ENCODE measurements at places on chromosomes 1 and 21.

GRCh38 chr1:206715552-206716158 is 30.9 kb downstream of the MAPKAPK2 start:
- no peak overlapping the region for H3K27ac ChIP-seq
- H3K36me3 ChIP-seq: no peaks in the 10 kb centered on the region
- peaks cover 31% of the 10 kb centered on the region for H3K4me1 ChIP-seq

- DNase-seq: no peak
- H3K4me3 ChIP-seq: peak overlapping the region; percentile 16
These were observed 16.4 kb downstream of the CADM3 start for GRCh38 chr1:159187647-159188374.

DNA sequence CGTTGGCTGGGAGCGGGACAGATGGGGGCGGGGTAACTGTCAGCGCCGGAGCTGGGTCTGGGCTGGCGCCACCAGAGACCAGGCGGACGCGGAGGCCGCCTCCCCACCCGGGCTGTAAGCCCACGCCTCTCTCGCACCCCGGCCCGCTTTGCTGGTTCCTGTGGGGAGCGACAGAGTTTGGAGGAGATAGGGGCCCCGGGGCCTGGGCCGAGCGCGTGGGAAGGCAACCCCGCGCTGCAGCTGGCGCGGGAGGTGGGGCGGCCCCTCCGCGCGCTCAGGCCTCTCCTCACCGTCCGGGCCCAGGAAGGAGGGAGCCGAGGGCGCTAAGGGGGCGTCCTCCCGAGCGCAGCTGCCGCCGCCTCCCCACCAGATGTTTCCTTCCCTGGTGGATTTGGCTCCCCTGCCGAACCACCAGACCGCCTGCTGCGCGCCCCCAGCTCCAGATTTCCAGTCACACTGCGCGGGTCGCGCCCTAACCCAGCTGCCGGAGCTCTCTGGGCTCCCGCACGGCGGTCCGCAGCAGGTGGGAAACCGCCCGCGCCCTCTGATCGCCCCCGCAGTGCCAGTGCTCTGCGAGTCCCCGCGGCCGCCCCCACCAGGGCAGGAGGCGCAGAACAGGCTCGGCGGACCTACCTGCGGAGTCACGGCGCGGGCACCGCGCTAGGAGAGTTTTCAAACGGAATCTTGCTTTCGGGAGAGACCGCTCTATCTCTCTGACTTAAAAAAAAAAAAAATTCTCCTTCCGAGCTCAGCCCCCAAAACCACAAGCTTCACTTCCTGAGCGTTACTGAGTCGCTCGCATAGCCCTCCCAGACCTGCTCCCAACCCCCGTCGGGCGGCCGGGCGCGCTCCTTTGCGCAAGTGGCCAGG is 1.1 kb downstream of the GFI1 start:
- DNase-seq: no peak
- no peaks in the 10 kb centered on the region for H3K36me3 ChIP-seq
- no peak overlapping the region for H3K27ac ChIP-seq
- H3K4me3 ChIP-seq: peak overlapping the region; percentile 31
- H3K4me1 ChIP-seq: peaks cover 23% of the 10 kb centered on the region
- H3K27me3 ChIP-seq: no peaks in the 10 kb centered on the region

DNA sequence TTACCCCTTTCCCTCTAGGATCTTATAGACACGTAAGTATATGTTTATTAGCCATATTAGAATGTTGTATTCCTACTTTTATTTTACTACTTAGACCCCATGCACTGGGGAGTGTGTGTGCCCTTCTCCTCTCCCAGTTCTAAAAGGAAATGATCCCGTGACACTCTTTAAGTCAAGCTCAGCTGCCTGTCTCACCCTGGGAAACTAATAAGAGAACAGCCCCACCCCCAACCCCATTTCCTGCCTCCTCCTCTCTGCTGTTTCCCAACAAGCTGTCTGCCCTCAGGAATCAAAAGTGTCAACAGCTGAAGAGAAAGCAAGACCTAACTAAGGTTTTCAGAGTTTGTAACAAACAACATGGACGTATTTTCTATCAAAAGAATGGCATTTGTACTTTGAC is 92.6 kb upstream of the VAV3 start:
- DNase-seq: no peak
- H3K4me3 ChIP-seq: no peak overlapping the region
- no peaks in the 10 kb centered on the region for H3K4me1 ChIP-seq

DNA sequence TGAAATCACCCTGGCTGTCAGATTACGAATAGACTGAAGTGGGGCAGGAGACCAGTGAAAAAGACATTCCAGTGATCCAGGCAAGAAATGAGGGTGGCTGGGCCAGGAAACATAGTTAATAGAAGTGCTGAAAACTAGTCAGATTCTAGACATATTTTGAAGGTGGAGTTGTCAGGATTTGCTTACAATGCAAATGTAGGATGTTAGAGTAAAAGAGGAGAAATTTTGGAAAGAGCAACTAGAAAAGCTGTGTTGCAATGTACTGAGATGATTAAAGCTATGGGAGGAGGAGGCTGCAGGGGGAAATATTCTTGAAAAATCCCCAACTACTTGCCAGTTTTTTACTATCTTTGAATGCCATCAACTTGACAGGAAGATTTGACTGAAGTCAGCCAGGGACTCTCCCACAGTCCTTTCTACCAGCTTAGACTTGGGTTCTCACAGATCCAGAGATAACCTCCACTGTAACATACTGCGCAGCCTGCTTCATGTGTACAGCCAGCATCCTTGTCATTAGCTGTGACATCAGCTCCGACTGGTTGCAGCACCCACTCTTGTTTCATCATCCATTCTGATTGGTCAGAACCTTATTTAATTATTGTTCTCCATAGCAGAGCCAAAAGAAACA is 109.7 kb downstream of the TSEN15 start:
- DNase-seq: no peak
- H3K4me3 ChIP-seq: no peak overlapping the region
- no peaks in the 10 kb centered on the region for H3K36me3 ChIP-seq

GRCh38 chr1:244381878-244382565 is 69.7 kb downstream of the ADSS2 start:
- no peaks in the 10 kb centered on the region for H3K36me3 ChIP-seq
- H3K27me3 ChIP-seq: no peaks in the 10 kb centered on the region
- no peaks in the 10 kb centered on the region for H3K4me1 ChIP-seq
- no peak for DNase-seq
- no peak overlapping the region for H3K27ac ChIP-seq

DNA sequence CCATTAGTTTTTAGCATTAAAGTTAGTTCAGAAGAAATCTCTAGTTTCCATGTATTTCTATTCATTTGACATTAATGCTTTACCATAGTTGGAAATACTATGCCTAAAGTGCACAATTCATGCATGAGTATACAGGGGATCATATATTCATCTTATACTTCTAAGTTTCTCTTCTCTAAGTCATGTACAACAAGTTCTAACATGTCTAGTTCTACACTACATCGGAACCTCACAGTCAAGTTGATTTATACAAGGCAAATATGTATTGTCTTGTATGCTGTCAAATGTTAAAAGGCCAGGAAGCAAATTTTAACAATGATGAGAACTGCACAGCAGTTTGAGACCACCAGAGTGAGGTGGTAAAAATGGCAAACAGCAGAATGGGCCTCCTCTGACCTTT is 22.9 kb upstream of the MOB3C start:
- H3K4me1 ChIP-seq: peaks cover 2% of the 10 kb centered on the region
- H3K36me3 ChIP-seq: no peaks in the 10 kb centered on the region
- no peak overlapping the region for H3K4me3 ChIP-seq
- DNase-seq: no peak

GRCh38 chr1:236753964-236754363 is 41.1 kb upstream of the MTR start:
- no peak overlapping the region for H3K27ac ChIP-seq
- no peaks in the 10 kb centered on the region for H3K4me1 ChIP-seq
- no peak overlapping the region for H3K4me3 ChIP-seq

DNA sequence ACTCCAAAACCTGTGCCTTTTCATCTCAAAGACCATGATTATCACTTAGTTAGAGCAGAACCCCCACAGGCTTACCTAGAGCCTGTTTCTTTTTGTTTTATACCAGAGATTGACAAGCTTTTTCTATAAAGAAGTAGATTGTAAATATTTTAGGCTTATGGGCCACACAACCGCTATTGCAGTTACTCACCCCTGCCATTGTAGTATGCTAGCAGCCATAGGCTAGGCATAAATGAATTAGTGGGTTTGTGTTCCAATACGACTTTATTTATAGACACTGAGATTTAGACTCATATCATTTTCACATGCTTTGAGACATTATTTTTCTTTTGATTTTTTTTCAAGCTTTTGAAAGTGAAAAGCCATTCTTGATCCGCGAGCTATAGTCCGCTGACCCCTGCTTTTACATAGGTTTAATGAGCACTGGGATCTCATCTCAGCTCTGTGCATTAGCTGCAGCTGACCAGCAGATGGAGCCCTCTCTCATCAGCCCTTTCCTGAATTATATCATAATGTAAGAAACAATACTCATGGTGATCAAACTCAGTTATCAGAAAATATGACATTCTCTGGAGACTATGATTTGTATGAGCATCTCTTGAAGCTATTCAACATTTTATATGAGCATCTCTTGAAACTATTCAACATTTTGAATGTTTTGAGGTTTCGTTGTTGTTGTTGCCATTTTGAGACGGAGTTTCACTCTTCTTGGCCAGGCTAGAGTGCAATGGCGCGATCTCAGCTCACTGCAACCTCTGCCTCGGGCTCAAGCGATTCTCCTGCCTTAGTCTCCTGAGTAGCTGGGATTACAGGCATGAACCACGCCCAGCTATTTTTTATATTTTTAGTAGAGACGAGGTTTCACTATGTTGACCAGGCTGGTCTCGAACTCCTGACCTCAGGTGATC is 111.9 kb upstream of the L1TD1 start:
- H3K36me3 ChIP-seq: no peaks in the 10 kb centered on the region
- no peaks in the 10 kb centered on the region for H3K4me1 ChIP-seq
- no peak overlapping the region for H3K4me3 ChIP-seq
- H3K27ac ChIP-seq: no peak overlapping the region
- DNase-seq: peak; percentile 40
- H3K27me3 ChIP-seq: no peaks in the 10 kb centered on the region

DNA sequence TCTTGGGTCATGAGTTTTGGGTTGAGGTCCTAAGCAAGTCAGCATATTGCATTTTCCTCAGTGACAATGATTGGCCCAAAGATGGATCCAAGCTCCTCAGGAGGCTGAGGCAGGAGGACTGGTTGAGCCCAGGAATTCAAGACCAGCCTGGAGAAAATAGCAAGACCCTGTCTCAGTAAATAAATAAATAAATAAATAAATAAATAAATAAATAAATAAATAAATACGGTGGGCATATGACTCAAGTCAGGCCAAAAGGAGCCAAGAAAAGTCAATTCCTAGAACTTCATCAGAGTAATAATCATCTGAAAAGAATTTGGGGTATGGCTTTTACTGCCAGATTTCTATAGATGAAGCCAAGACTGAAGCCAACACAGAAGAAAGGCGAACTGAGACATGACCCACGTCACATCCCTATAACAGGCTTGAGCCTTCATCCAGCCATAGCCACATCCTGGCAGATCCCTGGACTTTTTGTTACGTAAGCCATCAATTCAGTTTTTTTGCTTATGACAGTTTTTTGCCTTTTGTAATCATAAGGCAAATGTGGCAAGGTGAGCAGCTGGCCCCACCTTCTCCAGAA is 88.5 kb upstream of the NFASC start:
- no peaks in the 10 kb centered on the region for H3K27me3 ChIP-seq
- H3K27ac ChIP-seq: no peak overlapping the region
- no peaks in the 10 kb centered on the region for H3K4me1 ChIP-seq
- no peaks in the 10 kb centered on the region for H3K36me3 ChIP-seq
- no peak overlapping the region for H3K4me3 ChIP-seq
- no peak for DNase-seq

- H3K36me3 ChIP-seq: no peaks in the 10 kb centered on the region
- no peak overlapping the region for H3K27ac ChIP-seq
- no peaks in the 10 kb centered on the region for H3K4me1 ChIP-seq
- H3K27me3 ChIP-seq: no peaks in the 10 kb centered on the region
These were observed 244.6 kb downstream of the NPHP4 start for GRCh38 chr1:5747426-5748285.

GRCh38 chr1:97304366-97304765 is 582.8 kb downstream of the PTBP2 start:
- no peaks in the 10 kb centered on the region for H3K27me3 ChIP-seq
- no peak for DNase-seq
- no peaks in the 10 kb centered on the region for H3K36me3 ChIP-seq

DNA sequence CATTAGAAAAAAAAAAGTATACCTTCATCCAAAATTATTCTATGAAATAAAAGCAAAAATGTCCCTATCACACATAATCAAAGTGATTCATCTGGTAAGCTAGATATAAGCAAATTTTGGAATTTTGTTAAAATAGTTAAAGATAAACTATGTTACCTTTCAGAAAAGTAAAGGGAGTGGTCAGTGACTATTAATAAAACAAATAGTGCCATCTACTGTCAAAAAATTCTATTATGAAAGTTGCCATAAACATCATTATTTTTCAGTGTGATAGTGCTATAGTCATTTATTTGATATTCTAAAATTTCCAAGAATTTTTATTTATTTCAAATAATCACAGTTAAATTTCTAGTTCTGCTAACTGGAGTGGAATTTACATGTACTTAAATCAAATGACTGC is 803.7 kb downstream of the KCNT2 start:
- H3K4me3 ChIP-seq: no peak overlapping the region
- no peaks in the 10 kb centered on the region for H3K36me3 ChIP-seq
- H3K27me3 ChIP-seq: no peaks in the 10 kb centered on the region
- no peak overlapping the region for H3K27ac ChIP-seq

- H3K36me3 ChIP-seq: no peaks in the 10 kb centered on the region
- DNase-seq: no peak
- H3K4me3 ChIP-seq: no peak overlapping the region
- H3K4me1 ChIP-seq: peaks cover 5% of the 10 kb centered on the region
These were observed 179.6 kb downstream of the TGFBR3 start for GRCh38 chr1:91706140-91706957.

Measured in ovary (tissue), 10 donors.